ENCODE measurements at places on chromosomes 12 and 14.
A peak's percentile ranks its signal among the peaks of the same experiment; 100 is the strongest.

GRCh38 chr12:30694412-30695198, 1.1 kb downstream of the IPO8 start:
- DNase-seq, result no peak

GRCh38 chr12:2825132-2825531, 9.7 kb downstream of the NRIP2 start:
- no peak for DNase-seq

DNA sequence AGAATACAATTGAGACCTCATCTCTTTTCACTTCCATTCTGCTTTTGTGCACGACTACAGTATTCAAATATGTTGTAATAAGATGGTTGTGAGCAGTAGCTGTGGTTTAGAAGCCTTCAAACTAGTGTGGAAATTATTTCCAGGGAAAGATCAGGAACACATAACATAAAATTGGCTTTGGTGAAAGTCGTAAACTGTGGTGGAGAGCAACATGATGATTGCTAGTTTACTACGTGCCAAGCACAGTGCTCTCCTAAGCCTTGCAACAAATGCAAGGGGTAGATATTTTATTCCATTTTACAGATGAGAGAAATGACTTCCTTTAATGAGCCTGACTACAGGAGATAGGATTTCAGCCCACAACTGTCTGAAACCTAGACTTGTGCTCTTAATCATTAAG, 172.4 kb upstream of the LMNTD1 start:
- no peak for DNase-seq

GRCh38 chr14:50533241-50533705, 904 bp upstream of the MAP4K5 start:
- no peak for DNase-seq

DNA sequence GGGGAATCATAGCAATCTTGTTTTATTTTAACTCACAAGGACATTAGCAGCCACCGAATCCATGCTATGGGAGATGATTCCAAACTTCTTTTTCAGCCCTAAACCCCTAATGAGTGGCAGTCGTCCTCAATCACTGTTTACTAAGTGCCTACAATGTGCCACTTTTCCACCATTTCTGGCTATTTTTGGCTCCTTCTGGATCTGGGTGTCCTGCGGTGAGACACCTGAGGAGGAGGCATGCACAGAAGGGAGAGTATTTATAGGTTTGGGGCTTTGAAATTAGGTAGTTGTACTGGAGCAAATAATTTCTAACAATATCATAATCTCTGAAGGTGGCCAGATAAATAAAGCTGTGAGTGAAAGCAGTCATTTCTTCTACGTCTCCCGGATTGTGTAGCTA, 1125.6 kb downstream of the BCL11B start:
- no peak for DNase-seq

GRCh38 chr12:107368586-107368985, 275.2 kb upstream of the CRY1 start:
- peak; percentile 31 for DNase-seq

DNA sequence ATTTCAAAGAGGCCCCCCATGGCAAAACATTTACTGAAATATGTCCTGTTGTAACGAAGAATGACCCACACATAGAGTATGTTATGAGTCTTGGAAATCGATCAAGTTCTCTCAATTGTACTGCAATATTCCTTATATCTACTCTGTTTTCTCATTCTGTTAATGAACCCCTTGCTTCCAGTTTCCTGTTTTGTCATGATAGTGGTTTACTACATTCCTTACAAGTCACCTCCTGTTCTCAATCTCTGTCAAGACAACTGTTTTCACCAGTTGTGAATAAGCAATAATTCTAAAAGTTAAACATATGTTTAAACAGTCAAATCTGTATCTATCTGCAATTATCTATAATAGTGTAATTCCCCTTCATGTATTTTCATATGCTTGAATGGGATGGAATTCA, 16.4 kb upstream of the ARID2 start:
- DNase-seq, result no peak

DNA sequence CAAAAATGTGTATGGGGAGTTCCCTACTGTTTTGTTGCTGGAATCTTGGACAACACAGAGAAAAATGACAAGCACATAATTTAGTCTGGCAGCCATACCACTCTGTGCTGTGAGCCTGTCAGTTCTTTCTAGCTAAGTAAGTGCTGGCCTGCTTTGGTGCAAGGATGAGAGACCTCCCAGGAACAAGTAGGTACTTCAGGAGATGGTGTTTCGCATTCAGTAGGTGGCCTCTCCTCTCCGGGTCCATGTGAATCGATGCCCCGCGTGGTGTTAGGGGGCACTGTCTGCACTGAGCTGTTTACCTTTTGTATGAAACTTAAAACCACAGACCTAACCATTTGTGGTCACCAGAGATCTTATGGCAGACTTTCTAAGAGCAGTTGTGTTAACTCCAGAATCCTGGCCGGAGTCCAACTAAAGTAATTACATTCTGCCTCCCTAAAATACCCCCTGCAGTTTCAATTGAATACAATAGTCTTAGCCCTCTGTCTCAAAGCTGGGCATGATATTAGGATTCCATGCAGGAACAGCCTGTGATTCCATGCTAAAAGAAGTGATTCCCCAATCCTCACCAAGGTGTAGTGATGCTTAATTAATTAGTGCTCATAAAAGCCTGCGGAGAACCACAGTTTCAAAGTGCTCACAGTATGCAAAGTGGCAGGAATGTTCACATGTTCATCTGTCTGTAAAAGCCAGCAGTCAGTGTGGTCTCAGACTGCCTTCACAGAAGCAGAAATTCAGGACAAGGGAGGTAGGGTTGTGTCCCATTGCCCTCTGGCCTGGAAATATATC, 64.2 kb downstream of the LLPH start:
- DNase-seq, result no peak

DNA sequence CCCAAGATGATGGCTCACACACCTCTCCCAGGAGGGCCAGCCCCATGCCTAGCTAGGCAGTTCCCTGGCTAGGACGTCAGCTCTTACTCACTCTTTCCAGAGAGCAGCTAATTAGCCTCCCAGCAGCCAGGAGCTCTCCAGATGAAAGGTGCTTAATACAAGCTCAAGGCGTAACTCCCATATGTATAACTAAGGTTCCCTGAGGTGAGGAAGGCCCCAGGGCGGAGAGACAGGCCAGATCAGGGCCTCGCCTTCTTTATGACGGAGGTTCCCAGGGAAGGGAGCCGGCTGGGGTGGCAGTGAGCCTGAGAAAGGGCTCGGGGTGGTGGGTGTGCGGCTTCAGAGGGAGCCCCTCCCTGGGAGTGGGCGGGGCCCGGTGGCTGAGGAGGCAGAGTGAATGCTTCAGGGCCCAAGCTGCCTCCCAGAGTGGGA, 26.4 kb upstream of the ZFP36L1 start:
- DNase-seq, result no peak

DNA sequence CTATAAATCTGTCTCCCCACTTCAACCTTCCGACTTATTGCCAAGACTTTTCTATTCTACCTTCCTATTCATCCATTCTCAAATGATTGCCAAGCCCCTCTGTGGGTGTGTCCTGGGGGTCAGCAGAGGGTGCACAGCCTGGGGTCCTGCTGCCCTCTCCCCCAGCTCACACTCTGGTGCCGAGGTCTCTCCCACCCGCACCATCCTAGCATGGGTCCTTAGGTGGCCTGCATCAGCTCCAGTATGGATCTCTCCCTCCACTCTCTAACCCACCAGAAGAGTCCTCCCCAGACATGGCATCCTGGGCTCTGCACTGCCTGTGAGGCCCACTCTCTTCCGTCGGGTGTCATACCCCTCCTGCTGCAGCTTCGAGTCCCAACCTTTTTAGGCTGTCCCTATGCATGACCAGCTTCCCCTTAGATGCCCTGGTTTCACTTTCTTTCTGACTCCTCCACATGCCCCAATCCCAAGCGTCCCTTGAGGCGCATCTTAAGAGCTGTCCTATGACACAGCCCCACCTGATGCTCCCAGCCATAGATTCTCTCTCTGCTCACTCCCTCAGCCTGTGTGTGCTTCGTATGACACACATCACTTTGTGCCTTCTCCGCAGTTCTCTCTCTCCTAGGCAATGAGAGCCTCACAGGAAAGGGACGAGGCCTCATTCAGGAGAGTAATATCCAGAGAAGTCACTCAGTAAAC, 43.9 kb downstream of the GIT2 start:
- DNase-seq, result no peak

- no peak for DNase-seq
Observed at GRCh38 chr14:99317231-99318090, 45.5 kb upstream of the BCL11B start.

GRCh38 chr14:55482936-55483605, 42.7 kb upstream of the TBPL2 start:
- DNase-seq, result no peak

- no peak for DNase-seq
Observed at GRCh38 chr14:24094841-24095270, 745 bp downstream of the PCK2 start.

- peak; percentile 37 for DNase-seq
Observed at GRCh38 chr12:116672842-116673516, 64.9 kb downstream of the SPRING1 start.

DNA sequence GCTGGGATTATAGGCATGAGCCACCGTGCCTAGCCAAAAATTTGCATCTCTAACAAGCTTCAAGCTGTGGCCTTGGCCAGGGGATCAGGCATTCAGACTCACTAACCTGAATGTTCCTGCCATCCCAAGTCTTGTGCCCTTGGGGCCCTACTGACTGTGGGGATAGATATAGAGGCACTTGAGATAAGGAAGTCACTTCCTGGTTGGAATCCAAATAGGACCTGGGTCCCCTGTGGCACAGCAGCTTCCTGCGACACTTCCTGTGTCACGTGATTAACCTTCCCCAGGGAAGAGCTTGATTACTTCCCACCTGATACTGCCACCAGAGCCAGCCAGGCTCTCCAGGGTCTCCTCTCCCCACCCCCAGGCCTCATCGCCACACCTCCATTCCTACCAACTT, 128.2 kb downstream of the BCL11B start:
- DNase-seq, result no peak

DNA sequence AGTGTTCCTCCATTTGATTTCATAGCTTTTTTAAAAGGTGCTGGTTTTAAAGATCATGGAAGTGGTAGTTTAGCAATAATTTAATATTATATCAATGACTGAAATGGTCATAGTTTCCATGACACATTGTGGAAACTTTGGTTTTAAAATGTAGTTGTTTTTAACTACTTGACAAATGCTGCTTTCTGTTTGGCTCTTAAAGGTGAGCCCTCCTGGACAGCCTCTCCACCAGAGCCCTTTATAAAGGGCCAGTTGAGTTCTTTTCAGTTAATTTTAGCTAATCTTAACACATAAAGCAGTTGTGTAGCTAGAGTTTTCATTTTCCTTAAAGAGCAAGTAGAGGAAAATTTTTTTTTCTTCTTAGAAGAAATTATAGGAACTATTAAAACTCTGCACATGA, 14.0 kb downstream of the XPOT start:
- DNase-seq, result no peak

DNA sequence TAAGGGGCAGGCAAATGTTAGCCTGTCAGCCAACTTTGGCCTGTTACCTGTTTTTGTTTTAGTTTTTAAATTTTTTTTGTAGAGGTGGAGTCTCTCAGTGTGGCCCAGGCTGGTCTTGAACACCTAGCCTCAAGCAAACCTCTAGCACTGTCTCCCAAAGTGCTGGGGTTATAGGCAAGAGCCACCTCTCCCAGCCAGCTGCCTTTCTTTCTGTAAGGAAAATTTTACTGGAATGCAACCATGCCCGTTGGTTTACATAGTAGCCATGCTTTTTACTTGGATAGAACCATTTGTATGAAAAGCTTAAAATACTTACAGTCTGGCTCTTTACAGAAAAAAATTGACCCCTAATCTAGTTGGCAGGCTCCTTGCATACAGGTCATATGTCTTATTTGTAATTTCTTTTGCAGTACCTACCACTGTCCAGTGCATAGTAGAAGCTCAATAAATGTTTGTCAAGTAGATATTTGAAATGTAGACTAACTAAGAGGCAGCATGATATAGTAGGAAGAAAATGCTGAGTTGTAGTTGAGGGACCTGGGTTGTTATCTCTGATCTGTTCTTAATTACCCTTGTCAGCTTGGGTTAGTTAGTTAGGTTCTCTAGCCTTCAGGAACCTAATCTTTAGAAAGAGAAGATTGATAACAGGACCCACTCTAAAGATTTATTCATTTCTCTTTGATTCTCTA, 4.7 kb downstream of the MDM2 start:
- DNase-seq, result no peak

- no peak for DNase-seq
Observed at GRCh38 chr12:10305411-10305810, 2.3 kb upstream of the KLRD1 start.

GRCh38 chr12:47817272-47818006, 2.3 kb downstream of the HDAC7 start:
- DNase-seq, result no peak

DNA sequence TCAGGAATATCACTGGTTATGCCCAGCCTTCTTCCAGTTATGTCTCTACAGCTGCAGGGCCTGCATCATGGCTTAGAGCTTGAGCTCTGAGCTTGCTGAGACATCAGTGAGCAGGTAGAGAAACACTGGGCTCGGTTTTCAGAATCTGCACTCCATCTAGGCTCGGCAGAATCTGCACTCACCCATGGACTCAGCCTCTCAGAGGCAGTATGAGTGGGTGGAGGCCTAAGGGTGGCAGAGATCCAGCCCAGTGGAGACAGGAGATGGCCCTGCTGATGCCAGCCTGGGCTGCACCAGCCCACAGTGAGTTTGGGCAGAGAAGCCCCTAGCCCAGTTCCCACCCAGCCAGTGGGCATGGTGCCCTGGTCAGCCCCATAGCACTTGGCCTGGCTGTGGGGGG, 12.8 kb downstream of the KRT80 start:
- no peak for DNase-seq

GRCh38 chr12:25801734-25802133, 156.7 kb upstream of the RASSF8 start:
- no peak for DNase-seq

DNA sequence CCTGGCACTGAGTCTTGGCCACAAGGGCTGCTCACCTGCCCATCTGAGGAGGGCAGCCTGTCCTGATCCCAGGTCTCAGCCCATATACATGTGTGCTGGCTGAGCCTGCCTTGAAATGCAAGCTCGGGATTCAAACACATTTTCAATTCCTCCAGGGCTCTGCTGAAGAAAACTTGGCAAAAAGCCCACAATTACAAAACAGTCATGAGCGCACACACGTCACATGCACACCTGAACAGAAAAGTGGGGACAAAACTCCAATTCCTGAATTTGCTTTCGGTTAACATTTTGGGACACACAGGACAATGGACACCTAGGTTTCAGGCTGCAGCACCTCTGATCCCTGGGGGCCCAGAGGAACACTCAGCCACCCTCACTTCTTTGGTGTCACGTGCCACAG, 113.9 kb downstream of the RBM19 start:
- no peak for DNase-seq

- no peak for DNase-seq
Observed at GRCh38 chr12:92641291-92641690, 61.5 kb upstream of the PLEKHG7 start.

GRCh38 chr12:9123781-9124382, 8.2 kb upstream of the A2M start:
- DNase-seq, result no peak

DNA sequence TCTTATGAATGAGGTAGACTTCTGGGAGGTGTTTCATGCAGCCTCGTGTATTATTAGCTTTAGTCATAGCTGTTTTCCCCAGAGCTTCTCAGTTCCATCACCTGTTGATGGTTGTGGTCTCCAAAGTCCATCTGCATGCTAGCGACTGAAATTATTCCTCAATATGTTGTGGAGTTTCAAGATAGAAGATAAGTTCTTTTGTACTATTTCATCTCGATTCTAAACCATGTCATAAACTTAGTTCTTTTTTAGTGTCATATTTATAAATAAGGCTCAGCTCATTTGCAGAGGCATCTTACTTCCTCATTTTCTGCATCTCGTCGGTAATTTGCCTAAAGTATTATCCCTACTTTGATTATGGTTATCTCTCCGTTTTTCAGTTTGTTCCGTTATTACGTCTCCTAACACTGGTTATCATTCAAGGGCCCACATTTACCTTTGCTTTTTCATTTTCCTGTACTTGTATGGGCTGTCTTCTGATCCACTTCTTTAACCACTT, 119.1 kb downstream of the ITPR2 start:
- no peak for DNase-seq

Data from activated T-helper 1 cell treated with anti-CD3 and anti-CD28 coated beads, Interleukin-12 subunit alpha, Interleukin-12 subunit beta, Interleukin-2, Interleukin-4 antibody, amounts not matched to agents 30 ng/mL and 10 ng/mL and 1 ng/mL, durations not matched to agents 14 hours and 24 hours and 36 hours (primary cell).